Suppressor macrophage treated with lipopolysaccharide for 1 hour (primary cell): ENCODE measurements at places on chromosomes 7 and 10.

DNA sequence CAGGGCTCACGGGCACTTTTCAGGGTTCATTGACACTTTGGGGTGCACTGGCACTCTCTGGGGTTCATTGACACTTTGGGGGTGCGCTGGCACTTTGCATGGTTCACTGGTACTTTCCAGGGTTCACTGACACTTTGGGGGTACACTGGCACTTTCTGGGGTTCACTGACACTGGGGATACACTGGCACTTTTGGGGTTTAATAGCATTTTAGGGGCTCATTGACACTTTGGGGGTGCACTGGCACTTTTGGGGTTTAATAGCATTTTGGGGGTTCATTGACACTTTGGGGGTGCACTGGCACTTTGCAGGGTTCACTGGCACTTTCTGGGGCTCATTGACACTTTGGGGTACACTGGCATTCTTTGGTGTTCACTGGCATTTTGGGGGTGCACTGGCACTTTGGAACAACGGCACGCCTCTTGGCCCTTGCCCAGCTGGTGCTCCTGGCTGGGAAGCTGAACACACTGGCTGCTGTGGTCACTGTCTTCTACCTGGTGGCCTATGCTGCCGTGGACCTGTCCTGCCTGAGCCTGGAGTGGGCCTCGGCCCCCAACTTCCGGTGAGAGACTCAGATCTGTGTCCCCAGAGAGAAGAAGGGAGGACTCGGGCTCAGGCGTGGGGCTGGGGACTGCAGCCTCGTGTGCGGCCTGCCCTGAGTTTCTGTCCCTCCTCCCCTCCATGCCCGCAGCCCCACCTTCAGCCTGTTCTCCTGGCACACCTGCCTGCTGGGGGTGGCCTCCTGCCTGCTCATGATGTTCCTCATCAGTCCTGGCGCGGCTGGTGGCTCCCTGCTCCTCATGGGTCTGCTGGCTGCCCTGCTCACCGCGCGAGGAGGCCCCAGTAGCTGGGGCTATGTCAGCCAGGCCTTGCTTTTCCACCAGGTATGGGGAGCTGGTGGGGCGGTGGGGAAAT, 6.2 kb upstream of the TRIP6 start:
- no peak for DNase-seq

GRCh38 chr7:98284335-98285036, 3.0 kb downstream of the BRI3 start:
- peak; percentile 80 for DNase-seq

- DNase-seq = no peak
Measured at GRCh38 chr10:90927293-90927692, 6.4 kb upstream of the ANKRD1 start.

DNA sequence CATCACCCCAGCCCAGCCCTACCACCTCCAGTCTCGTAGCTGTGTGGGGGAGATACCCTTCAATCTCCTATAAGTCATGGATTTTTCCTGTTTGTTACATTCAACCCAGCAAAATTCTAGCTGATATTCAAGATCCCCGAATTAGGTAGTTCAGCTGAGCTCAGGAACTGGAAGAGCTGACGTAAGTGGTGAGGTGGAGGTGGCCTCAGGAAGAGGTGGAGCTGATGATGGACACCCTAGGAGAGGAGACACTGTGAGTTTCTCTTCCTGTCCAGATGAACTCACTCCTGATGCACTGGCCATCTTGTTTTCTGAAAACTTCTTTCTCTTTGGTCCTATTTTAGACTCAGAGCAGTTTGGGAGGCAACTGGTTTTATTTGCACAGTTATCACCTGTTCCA, 90.5 kb upstream of the PITRM1 start:
- DNase-seq = no peak

- DNase-seq = no peak
Measured at GRCh38 chr7:960269-960871, 5.9 kb upstream of the ADAP1 start.

- DNase-seq = no peak
Measured at GRCh38 chr7:75613351-75613750, 121.2 kb downstream of the SPDYE5 start.

DNA sequence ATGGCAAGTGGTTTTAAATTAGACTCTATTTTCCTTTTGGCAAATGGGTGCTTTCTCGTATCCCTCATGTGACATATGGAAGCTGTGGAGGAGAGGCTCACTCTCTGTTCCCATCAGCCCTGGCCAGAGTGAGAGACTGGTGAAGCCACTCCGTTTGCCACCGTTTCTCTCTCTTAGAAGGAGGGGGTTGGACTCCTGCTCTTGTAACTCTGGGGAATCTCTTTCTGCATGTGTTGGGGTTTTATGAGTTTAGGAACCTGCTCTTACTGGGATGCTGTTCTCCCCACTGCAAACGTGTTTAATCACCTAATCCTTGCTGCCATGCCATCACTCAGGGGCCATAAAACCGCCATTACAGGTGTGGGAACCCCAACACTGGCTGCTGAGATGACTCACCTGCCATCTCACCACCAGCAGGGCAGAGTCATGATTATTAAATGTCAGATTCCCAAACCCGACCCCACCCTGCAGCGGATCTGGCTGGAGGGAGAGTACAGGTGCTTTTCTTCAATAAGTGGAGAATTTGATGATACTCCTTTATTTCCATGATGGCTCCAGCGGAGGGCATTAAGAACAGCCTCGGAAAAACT, 103.2 kb downstream of the ADCY1 start:
- DNase-seq = no peak

- DNase-seq = no peak
Measured at GRCh38 chr10:130756651-130757050, 554.9 kb downstream of the TCERG1L start.

DNA sequence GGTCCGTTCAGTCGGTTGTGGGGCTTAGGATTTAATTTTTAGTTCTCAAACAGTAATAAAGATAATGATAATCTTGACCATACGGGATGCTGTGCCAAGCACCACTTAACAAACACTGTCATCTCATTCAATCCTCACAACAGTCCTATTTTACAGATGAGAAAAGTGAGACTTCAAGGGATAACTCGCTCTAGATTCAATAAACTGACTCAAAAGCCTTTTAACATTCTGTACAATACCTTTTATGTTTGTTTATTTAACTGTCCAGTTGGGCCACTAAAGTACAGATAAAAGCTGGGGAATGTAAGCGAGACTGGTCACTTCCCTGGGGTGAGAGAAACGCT, 437 bp upstream of the CFAP69 start:
- DNase-seq = no peak

- no peak for DNase-seq
Measured at GRCh38 chr7:76211216-76211615, 9.5 kb downstream of the SRRM3 start.

DNA sequence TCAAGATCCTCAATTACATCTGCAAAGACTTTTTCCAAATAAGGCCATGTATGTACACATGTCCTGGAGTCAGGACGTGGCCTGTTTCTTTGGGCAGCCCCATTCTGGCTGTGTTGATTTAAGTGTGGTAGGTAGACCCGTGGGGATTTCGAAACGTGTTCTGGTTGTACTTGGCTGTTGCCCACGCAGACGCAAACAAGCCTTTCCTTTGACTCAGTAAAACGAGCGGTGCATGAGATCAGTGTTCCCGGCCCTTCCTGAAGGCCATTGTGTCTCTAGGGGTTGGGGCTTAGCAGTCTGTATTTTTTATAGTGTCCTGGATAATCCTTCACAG, 64.8 kb upstream of the DNAJB6 start:
- peak; percentile 62 for DNase-seq

DNA sequence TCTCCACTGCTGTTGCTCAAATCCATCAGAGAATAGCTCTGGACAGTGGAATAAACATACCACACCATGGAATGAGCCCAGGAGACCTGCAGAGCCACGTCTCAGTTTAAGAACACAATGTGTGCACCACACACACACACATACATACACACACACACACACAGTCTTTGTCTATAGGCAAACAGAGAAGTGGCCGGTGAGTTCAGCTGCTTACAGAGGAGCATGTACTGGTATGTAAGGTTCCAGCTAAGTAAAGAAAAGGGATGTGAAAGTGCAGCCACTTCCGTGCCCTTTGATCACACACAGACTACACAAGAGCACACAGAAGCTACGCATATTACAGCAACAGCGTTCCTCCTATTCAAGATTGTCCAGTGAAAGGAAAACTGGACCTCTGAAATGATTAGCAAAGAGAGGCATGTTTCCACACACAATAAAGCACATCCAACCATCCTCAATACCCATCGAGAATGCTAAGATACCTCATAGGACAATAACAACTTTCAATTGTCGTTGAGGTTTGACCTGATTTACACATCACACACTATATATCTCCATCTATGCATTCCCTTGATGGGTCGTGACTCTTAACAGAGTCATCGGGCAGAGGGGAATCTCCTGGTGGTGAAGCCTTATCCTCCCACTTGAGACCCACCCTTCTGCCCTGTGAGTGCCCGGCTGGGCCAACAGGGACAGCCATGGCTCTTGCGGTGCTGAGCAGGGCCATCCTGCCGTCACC, 23.6 kb downstream of the SLC35B4 start:
- peak; percentile 74 for DNase-seq

- no peak for DNase-seq
Measured at GRCh38 chr7:38178695-38179344, 775 bp downstream of the STARD3NL start.

DNA sequence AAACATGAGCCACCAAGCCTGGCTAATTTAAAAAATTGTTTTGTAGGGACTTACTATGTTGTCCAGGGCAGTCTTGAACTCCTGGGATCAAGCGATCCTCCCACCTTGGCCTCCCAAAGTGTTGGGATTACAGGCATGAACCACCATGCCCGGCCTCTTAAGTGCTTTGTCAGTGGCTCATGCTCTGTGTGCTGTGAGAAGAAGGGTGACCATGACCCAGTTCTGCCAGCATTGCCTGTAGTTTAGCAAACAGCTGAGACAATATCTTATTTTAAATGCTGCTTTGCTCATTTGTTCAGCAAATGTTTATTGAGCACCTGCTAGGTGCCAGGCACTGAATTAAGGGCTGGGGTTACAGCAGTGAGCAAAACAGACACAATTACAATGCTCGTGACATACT, 9.0 kb downstream of the ADCK2 start:
- DNase-seq = no peak

DNA sequence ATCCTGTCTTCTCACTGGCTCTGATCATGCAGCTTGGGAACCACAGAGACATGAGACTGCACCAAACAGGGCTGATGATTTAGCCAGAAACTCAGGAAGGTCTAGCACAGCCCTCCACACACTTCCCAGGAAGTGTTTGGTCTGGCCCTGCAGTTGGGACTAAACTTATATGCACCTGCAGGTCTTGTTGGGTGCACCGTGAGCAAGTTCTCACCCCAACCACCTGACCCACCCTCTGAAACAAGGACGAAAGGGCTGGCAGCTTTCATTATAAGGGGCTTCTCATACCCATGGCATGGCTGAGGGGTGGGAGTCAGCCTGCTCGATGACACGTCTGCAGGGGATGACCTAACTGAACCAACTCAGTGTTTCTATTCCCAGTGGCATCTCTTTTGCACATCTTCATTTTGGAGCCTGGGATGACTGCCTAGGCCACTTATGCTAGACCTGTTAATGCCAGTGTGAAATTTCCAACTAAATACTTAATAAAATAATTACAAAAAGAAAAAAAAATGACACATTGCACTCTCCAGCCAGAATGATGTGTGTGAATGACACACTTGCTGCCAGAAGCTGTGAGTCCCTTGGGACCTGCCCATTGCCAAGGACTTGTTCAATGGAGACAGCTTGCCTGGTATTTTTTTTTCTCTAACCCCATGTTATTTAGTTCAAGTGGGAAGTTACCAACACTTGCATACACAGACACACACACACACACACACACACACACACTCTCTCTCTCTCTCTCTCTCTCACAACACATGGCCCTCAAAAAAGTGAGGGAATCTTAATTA, 102.6 kb downstream of the NEURL1 start:
- no peak for DNase-seq

- no peak for DNase-seq
Measured at GRCh38 chr10:70048030-70048723, 4.5 kb upstream of the MACROH2A2 start.

- no peak for DNase-seq
Measured at GRCh38 chr7:136359333-136359903, 382.3 kb upstream of the MTPN start.

GRCh38 chr10:58937423-58937822, 239.0 kb upstream of the PHYHIPL start:
- DNase-seq = no peak

DNA sequence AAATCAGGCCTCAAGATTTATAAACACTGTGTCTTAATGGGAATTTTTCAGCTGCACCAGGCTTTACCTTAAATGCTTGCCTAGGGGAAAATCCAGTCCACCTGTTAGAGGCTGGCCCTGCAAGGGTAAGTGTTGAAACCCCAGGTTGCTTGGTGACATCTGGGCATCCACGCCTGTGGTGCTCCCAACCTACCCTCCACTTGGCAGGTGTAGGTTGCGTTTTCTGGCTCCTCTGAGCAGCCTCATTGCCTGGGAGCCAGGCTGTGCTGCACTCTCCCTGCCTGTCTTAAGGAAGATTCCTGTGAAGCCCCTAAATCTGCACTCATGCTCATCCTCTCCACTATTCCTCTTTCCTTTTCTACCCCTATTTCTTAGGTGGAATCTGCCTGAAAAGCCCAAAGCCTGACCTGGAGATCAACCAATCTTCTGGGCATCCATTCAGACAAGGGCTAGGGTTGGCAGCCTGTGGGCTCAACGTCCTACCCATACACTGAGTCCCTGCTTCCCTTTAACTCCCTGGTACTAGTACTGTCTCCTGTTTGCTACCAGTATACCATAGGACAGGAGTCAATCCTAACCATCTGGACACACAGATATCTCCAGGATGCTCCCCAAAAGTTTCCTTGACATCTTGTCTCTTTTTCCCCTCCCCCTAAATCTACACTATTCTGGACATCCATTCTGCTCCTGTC, 150.4 kb downstream of the PDE1C start:
- no peak for DNase-seq

DNA sequence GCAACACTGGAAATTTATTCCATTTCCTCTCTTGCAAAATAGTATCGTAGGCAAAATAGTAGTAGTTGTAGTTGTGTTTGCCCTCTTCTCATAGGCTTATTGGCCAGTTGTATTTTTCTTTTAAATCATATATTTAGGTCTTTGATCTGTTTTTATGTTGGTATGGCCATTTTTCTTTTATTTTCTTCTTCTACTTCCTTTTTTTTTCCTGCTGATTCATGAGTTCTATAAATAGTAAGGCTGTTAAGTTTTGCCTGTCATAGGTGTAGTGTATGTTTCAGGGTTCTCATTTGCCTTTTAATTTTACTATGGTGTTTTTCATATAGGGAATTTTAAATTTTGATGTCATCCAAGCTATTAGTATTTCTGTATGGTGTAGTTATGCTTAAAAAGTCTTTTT, 25.4 kb upstream of the MRC1 start:
- no peak for DNase-seq

GRCh38 chr7:153934048-153934447, 118.2 kb upstream of the DPP6 start:
- DNase-seq = no peak

DNA sequence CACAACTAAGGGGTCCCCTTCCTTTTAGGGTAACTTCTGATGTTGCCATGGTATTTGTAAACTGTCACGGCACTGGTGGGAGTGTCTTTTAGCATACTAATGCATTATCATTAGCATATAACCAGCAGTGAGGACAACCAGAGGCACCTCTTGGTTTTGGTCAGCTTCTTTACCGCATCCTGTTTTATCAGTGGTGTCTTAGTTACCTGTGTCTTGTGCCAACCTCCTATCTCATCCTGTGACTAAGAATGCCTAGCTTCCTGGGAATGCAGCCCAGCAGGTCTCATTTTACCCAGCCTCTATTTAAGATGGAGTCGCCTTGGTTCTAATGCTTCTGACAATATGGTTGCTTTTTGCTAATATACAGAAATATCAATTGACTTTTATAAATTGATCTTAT, 54.9 kb downstream of the AHCYL2 start:
- DNase-seq = no peak
